ENCODE measurements at places on chromosomes 1 and 21.

- no peak for DNase-seq
Measured at GRCh38 chr1:4768553-4768952, 114.1 kb downstream of the AJAP1 start.

- DNase-seq = no peak
Measured at GRCh38 chr1:106677181-106677580, 379.3 kb upstream of the PRMT6 start.

GRCh38 chr1:57872913-57873312 is 449.1 kb upstream of the DAB1 start:
- DNase-seq = no peak

DNA sequence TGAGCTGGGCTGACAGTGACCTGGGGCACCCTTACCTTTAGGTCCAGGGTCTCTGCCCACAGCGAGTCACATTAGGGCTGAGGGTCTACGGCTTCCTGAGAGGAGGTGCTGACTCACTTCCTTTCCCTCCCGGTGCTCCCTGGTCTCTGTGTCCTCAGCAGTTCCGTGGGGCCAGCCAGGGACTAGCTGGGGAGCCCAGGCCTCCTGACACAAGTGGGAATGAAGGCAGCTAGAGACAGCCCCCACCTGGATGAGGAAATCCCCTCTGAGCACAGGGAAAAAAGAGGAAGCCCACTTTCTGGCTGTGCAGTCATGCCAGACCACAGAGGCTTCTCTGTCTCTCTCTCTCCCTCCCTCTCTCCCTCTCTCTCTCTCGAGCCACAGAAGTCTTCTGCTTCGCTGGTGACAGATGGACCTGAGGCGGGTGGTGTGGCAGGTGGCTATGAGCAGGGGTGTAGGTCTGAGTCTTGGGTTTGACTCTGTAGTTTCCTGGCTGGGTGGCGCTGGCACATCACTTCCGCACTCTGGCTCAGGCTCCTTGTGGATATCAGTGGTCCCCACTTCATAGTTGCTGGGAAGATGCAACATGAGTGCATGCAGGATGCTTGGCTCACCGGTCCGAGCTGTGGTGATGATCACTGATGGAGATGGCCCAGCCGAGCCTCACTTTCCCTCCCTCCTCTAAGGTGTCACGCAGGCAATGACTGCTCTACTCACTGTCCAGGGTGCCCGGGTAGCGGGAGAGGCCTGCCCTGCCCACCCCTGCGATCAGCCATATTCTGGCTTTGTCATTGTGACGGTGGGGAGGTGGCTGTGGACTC is 3.5 kb downstream of the SLC66A1 start:
- no peak for DNase-seq

GRCh38 chr1:56466538-56466937 is 112.8 kb downstream of the PLPP3 start:
- no peak for DNase-seq

GRCh38 chr1:23745515-23745914 is 2.2 kb downstream of the ELOA start:
- DNase-seq = no peak

DNA sequence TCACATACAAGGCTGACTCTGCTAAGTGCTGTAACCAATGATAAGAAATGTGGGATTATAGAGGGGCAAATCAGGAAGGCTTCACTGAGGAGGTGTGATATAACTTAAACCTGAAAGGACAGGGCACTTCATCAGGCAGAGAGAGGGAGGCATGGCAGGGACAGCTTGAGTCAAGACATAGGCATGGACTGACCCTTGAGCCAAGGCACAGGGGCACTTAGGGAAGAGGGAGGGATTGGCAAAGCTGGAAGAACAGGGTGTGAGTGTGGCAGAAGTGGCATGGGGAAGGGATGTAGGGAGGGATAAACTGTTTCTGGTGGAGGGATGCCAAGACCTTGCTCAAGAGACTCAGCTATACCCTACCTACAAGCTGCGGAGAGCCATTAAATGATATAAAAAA is 81.3 kb downstream of the PLXNA2 start:
- DNase-seq = no peak

- DNase-seq = no peak
Measured at GRCh38 chr1:23376890-23377811, 7.5 kb upstream of the ZNF436 start.

DNA sequence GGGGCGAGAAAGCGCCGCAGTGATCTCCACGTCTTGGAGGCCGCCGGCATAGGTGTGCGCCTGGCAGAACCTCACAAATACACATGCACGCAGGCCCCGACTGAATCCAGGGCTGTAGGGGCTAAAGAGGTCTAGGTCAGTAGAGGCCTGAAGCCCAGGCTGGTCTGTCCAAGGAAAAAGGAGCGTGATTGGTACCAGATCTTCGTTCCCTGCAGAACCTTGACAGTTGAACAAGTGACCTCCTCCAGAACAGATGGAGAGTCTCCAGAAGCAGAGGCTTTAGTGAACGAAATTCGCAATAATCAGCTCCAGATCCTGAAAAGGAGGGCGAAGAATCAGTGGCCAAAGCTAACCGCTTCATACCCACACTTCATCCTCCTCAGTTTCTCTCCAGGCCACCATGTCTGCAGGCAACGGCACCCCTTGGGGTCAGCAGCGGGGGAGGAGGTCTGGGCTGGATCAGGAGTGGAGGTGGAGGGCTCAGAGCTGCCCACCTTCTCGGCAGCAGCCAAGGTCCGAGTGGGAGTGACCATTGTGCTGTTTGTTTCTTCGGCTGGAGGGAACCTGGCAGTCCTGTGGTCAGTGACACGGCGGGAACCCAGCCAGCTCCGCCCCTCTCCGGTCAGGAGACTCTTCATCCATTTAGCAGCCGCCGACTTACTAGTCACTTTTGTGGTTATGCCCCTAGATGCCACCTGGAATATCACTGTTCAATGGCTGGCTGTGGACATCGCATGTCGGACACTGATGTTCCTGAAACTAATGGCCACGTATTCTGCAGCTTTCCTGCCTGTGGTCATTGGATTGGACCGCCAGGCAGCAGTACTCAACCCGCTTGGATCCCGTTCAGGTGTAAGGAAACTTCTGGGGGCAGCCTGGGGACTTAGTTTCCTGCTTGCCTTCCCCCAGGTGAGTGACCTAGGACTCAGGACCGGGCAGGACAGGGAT is 749 bp upstream of the PEX11B start:
- DNase-seq = no peak

GRCh38 chr1:25799352-25799934 is 550 bp upstream of the SELENON start:
- no peak for DNase-seq
